ENCODE measurements at places on chromosomes 11 and 22.
A peak's percentile ranks its signal among the peaks of the same experiment; 100 is the strongest.

DNA sequence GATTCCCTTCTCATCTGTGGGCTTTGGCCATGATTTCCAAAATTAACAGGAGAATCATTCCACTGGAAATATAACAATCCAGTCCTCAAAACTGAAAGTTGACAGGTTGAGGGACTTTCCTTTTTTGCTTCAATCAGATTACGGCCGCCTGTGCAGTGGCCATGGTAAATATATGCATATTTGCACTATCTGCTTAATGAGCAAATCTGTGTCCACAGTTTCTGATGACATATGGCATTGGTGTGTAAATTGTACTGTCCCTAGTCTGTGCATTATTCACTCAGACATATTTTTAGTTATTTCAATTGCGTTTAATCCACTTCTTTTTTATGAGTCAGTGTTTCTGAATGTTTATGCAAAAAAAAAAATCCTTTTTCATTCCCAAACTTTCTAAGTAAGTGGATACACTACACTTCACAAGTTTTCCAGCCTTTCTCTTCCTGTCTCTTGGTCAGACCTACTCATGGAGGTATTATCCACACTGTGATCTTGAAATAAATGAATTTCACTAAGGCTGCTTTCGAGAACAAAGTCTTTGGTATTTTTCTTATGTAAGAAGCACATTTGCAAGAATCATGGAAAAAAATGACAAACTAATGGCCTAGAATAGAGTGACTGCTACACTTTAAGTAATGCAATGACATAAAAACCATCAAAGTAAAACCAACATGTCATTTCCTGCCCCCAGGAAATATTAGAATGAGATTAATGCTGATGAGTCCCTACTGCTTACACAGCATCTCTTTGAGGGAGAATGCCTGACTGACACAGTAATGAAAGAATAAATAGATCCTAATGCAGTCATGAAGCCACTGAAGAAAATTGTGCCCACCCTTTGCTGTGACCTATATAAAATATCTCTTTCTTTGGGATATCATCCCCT lies 76.4 kb upstream of the MTNR1B start:
- no peak for DNase-seq
- H3K27me3 ChIP-seq, result no peaks in the 10 kb centered on the region
- no peaks in the 10 kb centered on the region for H3K36me3 ChIP-seq
- H3K4me1 ChIP-seq, result no peaks in the 10 kb centered on the region
- no peak overlapping the region for H3K27ac ChIP-seq
- no peak overlapping the region for H3K4me3 ChIP-seq

DNA sequence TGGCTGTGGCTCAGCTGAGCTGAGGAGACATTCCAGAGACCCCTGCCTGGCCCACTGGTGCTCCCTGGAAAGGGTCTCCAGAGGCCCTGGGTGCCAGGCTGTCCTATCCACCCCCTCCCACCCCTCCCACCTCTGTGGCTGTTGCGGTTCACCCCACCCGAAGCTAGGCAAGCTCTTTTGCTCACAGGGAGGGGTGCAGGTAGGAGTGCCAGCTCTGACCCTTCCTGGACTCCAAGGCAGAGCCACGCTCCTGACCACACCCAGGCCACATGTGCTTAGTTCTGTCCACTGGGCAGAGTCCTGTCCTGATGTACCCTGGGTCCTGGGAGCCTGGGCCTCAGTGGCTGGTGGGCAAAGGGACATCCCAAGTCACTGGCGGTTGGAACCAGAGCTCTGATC lies 16.4 kb downstream of the IL17REL start:
- no peak for DNase-seq
- H3K27ac ChIP-seq, result no peak overlapping the region
- H3K27me3 ChIP-seq, result no peaks in the 10 kb centered on the region

- peaks cover 46% of the 10 kb centered on the region for H3K4me1 ChIP-seq
- H3K27ac ChIP-seq, result no peak overlapping the region
- DNase-seq, result peak; percentile 38
- H3K4me3 ChIP-seq, result no peak overlapping the region
These were observed 27.0 kb upstream of the MICAL2 start for GRCh38 chr11:12083380-12083779.

- no peaks in the 10 kb centered on the region for H3K27me3 ChIP-seq
- H3K27ac ChIP-seq, result peak overlapping the region; percentile 75
- H3K36me3 ChIP-seq, result peaks cover 4% of the 10 kb centered on the region
- DNase-seq, result no peak
These were observed 13.1 kb downstream of the PTPN5 start for GRCh38 chr11:18778468-18778867.

- H3K4me1 ChIP-seq, result peaks cover 48% of the 10 kb centered on the region
- peaks cover 3% of the 10 kb centered on the region for H3K36me3 ChIP-seq
- no peak overlapping the region for H3K4me3 ChIP-seq
- no peak for DNase-seq
- H3K27ac ChIP-seq, result no peak overlapping the region
These were observed 26.3 kb downstream of the KCNJ1 start for GRCh38 chr11:128840783-128841182.

- no peaks in the 10 kb centered on the region for H3K27me3 ChIP-seq
These were observed 741 bp upstream of the MTA2 start for GRCh38 chr11:62602141-62603071.

GRCh38 chr11:117734601-117735024 lies 62.4 kb downstream of the DSCAML1 start:
- H3K4me1 ChIP-seq, result peaks cover 8% of the 10 kb centered on the region
- H3K4me3 ChIP-seq, result no peak overlapping the region
- H3K36me3 ChIP-seq, result no peaks in the 10 kb centered on the region
- H3K27me3 ChIP-seq, result peaks cover 28% of the 10 kb centered on the region

GRCh38 chr22:41957941-41958556 lies 6.1 kb downstream of the SMIM45 start:
- no peak overlapping the region for H3K27ac ChIP-seq
- peaks cover 6% of the 10 kb centered on the region for H3K27me3 ChIP-seq
- peaks cover 4% of the 10 kb centered on the region for H3K4me1 ChIP-seq
- H3K4me3 ChIP-seq, result no peak overlapping the region

GRCh38 chr11:73201888-73202780 lies 15.9 kb upstream of the P2RY2 start:
- H3K27ac ChIP-seq, result no peak overlapping the region
- H3K27me3 ChIP-seq, result peaks cover 26% of the 10 kb centered on the region
- no peaks in the 10 kb centered on the region for H3K36me3 ChIP-seq
- peaks cover 3% of the 10 kb centered on the region for H3K4me1 ChIP-seq
- no peak overlapping the region for H3K4me3 ChIP-seq

DNA sequence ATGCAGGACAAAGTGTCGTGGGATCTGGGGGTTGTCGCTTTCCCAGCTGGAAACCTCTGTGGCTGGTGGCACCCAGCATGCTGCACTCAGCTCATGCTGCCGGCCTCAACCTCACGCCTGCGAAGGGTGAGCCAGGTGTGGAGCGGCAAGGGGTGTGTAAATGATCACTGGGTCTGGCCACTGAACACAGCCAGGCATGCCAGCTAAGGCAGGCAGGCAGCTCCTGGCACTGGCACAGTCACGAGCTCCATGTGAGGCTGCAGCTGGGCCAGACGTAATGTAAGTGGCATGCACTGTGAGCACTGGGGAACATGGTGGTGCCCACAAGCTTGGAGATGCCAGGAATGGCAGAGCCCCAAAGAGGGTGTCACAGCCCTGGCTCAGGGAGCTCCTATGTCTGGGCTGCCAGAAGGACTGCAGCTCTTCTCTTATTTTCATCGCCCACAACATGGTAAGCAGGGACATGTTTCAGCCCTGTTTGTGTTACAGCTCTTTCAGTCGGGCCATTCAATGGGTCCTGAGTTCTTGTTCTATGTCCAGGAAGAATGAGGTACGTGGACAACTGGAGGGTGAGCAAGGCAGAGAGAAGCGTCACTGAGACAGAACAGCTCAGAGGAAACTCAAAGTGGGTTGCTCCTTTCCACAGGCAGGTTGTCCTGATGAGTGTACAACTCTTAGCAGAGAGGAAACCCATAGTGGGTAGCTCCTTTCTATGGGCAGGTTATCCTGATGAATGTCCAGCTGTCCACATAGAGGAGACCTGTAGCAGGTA lies 403.8 kb downstream of the CNTN5 start:
- H3K4me1 ChIP-seq, result no peaks in the 10 kb centered on the region
- no peak overlapping the region for H3K4me3 ChIP-seq
- no peak overlapping the region for H3K27ac ChIP-seq
- no peaks in the 10 kb centered on the region for H3K36me3 ChIP-seq

GRCh38 chr22:49786976-49787706 lies 40.5 kb downstream of the BRD1 start:
- DNase-seq, result no peak
- no peak overlapping the region for H3K4me3 ChIP-seq
- H3K4me1 ChIP-seq, result peaks cover 68% of the 10 kb centered on the region
- peaks cover 53% of the 10 kb centered on the region for H3K36me3 ChIP-seq
- no peaks in the 10 kb centered on the region for H3K27me3 ChIP-seq

GRCh38 chr11:44994753-44995152 lies 44.1 kb upstream of the TP53I11 start:
- no peaks in the 10 kb centered on the region for H3K4me1 ChIP-seq
- no peaks in the 10 kb centered on the region for H3K36me3 ChIP-seq
- peaks cover 11% of the 10 kb centered on the region for H3K27me3 ChIP-seq

DNA sequence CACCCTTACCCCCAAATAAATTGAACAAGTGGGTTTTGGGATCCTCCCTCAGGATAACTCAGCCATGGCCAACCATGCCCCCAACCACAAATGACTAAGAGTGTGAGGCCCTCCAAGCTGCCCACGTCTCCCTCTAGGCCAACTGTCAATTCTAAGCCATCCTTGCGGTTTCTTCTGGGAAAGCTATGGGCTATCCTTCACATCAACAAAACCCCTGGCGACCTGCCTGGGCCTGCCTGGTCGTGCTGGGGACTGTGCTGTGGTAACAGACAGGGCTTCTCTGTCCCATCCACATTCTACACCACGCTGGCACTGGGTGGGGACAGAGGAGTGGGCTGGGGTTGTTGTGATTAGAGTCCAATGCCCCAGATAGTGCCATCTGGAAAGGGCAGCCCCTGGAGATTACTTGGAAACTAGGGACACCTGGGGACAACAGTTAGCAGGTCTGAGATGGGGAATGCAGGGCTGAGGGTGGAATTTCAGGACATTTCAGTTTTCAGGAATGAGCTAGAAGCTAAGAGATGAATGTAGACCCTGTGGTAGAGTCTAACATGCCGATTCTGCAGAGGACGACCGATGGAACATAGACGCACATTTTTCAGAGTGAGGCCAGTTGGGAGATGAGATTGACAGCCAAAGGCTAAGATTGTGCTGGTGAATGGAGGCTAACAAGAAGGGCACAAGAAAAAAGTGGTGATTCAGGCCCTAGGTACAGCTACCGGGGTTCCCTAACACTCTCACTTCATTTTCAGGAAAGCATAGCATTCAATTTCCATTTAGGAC lies 131.9 kb downstream of the RASSF10 start:
- H3K27ac ChIP-seq, result no peak overlapping the region
- no peaks in the 10 kb centered on the region for H3K36me3 ChIP-seq
- DNase-seq, result no peak
- H3K4me1 ChIP-seq, result no peaks in the 10 kb centered on the region
- no peak overlapping the region for H3K4me3 ChIP-seq

DNA sequence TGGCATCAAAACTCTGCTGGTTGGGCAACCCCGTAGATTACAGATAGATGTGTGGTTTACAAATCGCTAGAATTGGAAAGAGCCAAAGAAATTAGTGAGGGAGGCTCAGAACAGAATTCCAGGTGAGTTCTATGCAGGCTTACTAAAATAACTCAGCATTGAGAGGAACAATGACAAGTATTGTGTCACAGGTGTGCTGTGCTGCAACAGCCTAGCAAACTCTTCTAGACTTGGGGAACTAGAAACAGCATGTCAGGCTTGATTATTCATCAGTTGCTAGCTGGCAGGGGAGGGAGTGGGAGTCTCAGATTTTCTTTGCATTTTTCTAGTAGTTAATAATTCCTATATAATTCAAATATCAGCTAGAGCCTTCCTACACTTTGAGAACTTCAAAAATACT lies 26.3 kb upstream of the RASD2 start:
- DNase-seq, result no peak
- H3K36me3 ChIP-seq, result no peaks in the 10 kb centered on the region
- no peaks in the 10 kb centered on the region for H3K4me1 ChIP-seq

DNA sequence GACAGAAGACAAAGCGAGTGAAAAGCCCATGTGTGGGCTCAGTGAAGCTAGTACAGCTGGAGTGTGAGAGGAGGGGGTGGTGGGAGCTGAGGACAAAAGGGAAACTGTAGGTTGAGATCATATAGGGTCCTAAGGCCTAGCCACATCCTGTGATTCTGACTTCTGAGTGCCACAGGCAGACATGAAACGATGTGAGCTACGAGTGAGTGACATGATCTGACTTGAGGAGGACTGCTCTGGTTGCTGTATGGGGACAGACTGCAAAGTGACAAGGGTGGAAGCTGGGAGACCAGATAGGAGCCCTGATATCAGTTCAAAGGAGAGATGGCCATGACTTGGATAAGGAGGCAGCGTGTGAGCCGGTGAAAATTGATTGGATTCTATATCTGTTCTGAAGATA lies 85.4 kb downstream of the MICAL2 start:
- peak; percentile 80 for DNase-seq
- H3K4me3 ChIP-seq, result peak overlapping the region; percentile 84
- peak overlapping the region; percentile 96 for H3K27ac ChIP-seq
- no peaks in the 10 kb centered on the region for H3K27me3 ChIP-seq

- peak; percentile 5 for DNase-seq
- H3K27ac ChIP-seq, result no peak overlapping the region
- peaks cover 6% of the 10 kb centered on the region for H3K4me1 ChIP-seq
These were observed 34.8 kb downstream of the KCNQ1OT1 start for GRCh38 chr11:2664791-2665525.

DNA sequence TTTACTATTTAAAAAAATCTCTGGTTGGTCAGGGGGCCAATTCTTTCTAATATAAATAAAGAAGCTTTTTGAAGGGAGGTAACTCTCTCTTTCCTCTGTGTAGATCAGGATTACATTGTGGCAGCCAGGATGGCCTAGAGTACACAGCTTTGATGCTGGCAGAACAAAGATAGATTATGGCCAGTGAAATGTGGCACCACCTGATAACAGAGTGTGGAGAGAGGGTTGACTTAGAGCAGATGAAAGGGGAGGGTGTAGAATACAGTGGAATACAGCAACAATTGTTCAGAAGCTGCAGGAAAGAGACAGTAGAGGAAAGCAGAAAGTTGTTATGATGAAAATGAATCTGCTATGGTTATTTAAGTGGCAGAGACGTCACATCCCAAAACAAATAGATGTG lies 99.0 kb downstream of the FAR1 start:
- H3K4me3 ChIP-seq, result no peak overlapping the region
- no peak overlapping the region for H3K27ac ChIP-seq
- DNase-seq, result no peak
- H3K36me3 ChIP-seq, result no peaks in the 10 kb centered on the region
- H3K27me3 ChIP-seq, result peaks cover 5% of the 10 kb centered on the region
- no peaks in the 10 kb centered on the region for H3K4me1 ChIP-seq

Measured in activated CD8-positive, alpha-beta T cell treated with anti-CD3 and anti-CD28 coated beads, Interleukin-2, amount 10 ng/mL, durations not matched to agents 7 days and 5 days (primary cell).